Mammary microvascular endothelial cell (primary cell): ENCODE measurements at places on chromosomes 12 and 14. TPM values are rescaled to one million over a fixed set of nuclear protein-coding genes. Genes with fewer than 3 reads are reported as not detected.

The FAM181A gene
- not detected in 2 replicates for total RNA-seq

The HOXC6 gene
- total RNA-seq = not detected in 2 replicates

The CLEC4C gene
- total RNA-seq = not detected in 2 replicates

The TAS2R30 gene
- 0.05 and 0.20 TPM in 2 replicates for total RNA-seq

The TSPAN11 gene
- 3.6 and 4.4 TPM in 2 replicates for total RNA-seq

The MIP gene
- total RNA-seq = not detected in 2 replicates

The LRFN5 gene
- total RNA-seq = under 0.01 TPM in 1 of 2 replicates, not detected in the other

The ADAMTS20 gene
- total RNA-seq = not detected in 2 replicates

The TTC8 gene
- total RNA-seq = 9.4 and 10.9 TPM in 2 replicates

The JAG2 gene
- total RNA-seq = 52.0 TPM in 2 replicates

The ABCC9 gene
- total RNA-seq = 0.05 and 0.07 TPM in 2 replicates

The KRT79 gene
- total RNA-seq = not detected in 2 replicates

The KRT80 gene
- total RNA-seq = 1.1 and 1.5 TPM in 2 replicates

The DCTN2 gene
- total RNA-seq = 196 and 201 TPM in 2 replicates

The INSM2 gene
- not detected in 2 replicates for total RNA-seq

The ZDHHC22 gene
- not detected in 2 replicates for total RNA-seq

The BDKRB2 gene
- total RNA-seq = 1.9 and 2.0 TPM in 2 replicates

The SRRM4 gene
- not detected in 2 replicates for total RNA-seq
